ENCODE measurements at places on chromosomes 2 and 18. TPM values are rescaled to one million over a fixed set of nuclear protein-coding genes. Genes with fewer than 3 reads are reported as not detected.

Gene LIMS1
- total RNA-seq = 72.2 TPM

DNA sequence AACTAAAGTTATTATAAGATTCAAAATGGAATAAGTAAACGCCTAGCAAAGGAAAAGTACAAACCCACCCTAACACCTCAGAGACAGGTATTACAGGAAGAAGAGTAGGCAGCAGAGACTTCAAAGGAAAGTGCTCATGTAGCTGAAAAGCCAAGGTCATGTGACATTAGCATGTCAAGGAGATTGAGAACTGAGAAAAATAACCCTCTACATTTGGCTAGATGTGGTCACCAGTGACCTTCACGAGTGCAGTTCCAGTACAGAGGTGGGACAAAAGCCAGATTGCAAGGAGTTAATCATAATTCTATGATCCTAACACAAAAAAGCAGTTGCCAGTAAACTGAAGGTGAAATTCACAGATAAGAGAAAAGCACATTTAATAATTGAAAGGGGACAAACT lies 252.7 kb downstream of the ZEB2 start:
- DNase-seq = no peak

DNA sequence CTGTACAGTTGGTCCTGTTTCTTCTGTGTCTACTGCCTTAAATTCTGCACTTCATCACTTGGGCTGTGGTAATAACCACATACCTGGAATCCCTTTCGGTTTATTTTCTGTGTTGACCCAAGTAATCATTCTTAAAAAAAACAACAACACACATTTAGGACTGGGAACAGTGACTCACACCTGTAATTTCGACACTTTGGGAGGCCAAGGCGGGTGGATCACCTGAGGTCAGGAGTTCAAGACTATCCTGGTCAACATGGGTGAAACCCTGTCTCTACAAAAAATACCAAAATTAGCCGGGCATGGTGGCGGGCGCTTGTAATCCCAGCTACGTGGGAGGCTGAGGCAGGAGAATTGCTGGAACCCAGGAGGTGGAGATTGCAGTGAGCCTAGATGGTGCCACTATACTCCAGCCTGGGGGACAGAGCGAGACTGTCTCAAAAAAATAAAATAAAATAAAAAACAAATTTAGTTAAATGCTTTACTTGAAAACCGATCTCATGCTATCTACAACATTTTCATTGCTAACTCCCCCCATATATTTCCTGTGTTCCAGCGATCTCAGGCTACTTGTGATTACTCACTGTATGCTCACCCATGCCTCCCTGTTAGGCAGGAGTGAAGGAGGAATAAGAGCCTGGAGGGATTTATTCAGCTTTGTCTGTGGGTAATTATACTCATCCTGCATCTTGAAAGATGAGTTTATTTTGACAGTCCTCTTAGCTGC lies 18.2 kb downstream of the ACSL3 start:
- DNase-seq = no peak

Gene HNMT
- 10.7 TPM for total RNA-seq
